Activated gamma-delta T cell (primary cell): ENCODE measurements at places on chromosomes 3 and 15.

DNA sequence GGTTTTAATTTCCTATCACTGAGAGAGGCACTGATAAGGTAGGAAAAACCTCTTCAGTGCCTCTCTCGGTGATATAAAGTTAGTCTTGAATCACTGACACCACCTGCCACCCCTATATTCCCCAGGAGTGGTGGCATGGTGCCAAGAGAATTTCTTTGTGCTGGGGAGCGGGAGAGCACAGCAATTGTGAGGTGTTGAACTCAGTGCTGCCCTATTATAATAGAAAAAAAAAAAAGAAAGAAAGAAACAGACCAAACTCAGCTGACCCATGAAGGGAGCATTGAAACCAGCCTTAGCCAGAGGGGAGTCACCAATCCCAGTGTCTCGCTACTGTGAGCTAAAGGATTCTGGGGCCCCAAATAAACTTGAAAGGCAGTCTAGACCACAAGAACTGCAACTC lies 201.4 kb upstream of the STT3B start:
- DNase-seq, result no peak

DNA sequence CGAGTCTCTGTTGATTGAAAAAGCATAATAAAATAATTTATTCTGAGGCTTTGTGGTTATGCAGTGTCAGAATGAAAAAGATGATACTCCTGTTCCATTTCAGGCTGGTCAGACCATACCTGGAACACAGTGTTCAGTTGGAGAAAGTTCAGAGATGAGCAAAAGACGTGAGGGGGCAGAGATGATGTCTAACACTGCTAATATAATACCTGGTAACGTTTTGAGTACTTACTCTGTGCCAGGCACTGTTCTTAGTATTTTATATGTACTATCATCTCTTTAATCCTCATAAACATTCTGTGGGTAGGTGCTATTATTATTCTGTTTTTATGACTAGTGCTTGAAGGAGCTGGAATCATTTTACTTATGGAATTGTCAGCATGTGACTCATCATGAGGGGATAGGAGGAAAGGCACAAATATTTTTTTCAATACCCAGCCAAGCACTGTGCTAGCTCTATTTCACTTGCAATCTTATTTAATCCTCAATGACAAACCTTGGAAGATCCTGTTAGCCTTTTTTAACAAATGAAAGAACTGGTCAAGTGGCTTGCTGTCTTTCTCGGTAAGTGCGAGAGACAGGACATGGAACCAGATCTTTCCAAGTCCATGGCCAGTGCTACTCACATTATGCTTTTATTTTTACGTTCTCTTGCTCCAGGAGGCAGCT lies 31.8 kb downstream of the IQGAP1 start:
- DNase-seq, result no peak

- DNase-seq, result no peak
Observed at GRCh38 chr3:69420781-69421520, 35.1 kb upstream of the FRMD4B start.

DNA sequence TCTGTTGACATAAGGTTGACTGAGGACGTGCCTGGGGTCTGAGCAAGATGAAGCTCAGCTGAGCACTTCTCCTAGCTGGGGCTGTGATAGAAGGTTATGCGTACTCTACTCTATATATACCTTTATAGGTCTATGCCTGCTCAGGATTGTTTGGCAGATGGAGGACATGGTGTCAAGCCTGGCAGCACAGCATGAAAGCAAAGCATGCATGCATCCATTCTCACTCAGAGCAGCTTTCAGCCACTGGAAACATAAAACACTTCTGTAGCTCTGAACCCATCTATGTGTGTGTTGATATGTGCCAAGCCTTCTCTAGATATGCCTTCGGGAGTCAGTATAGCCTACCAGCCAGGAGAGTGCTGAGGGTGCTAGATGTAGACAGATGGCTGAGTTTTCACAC lies 142.3 kb upstream of the NUDT16 start:
- no peak for DNase-seq

DNA sequence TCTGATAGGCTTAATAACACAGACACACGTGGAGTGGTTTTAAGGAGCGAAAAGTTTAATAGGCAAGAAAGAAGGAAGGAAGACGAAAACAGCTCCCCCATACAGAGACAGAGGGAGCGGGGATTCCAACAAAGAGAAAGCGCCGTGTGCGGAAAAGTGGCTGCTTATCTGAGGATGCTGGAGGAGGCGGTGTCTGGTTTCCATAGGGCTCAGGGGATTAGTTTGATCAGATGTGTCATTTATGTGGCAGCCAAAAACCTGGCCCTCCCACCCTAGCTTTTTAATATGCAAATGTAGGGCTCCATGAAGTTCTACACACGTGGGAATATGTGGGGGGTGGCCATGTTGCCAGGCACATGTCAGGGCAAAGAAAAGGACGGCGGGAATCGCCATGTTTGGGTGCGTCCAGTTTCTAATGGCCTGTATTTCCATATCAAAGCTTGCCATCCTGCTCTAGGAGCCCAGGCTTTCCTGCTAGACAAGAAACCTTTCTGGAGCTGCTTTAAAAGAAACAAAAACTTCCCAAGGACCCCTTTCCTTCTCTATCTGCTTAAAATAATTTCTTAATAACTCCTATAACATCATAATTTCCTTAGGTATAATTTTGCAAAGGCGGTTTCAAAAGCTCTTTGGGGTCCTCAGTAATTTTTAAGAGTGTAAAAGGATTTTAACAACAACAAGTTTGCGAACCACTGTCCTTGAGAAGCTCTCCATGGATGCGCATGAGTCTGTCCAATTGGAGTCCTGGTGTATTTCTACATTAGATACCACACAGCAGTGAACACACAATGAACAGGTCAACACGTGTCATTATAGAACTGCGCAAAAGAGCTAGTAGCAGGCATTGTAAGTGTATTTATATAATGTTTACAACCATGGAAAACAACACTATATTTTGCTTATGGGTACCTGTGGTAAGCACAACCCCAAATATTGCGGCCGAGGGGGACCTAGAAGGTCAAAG lies 622 bp upstream of the ZNF589 start:
- DNase-seq, result no peak

DNA sequence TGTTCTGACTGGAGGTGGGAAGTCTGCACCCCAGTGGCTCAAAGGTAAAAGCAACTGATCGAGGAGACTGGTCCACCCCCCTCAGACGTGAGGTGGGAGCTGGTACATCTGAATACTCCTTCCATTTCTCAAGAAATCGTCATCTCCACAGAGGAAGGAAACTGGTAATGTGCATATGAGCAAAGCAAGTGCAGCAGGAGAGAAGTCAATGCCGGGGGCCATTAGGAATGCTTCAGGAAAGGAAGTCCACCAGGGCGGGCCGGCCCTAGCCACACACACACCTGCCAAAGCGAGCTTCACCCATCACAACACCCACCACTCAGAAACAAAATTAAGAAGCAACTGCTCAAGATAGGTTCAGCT lies 8.5 kb downstream of the TBC1D2B start:
- DNase-seq, result no peak
